Activated CD4-positive, CD25-positive, alpha-beta regulatory T cell treated with anti-CD3 and anti-CD28 coated beads, Interleukin-2, amount 50 U/mL, for 72 hours (primary cell): ENCODE measurements at places on chromosomes 7 and 10.

DNA sequence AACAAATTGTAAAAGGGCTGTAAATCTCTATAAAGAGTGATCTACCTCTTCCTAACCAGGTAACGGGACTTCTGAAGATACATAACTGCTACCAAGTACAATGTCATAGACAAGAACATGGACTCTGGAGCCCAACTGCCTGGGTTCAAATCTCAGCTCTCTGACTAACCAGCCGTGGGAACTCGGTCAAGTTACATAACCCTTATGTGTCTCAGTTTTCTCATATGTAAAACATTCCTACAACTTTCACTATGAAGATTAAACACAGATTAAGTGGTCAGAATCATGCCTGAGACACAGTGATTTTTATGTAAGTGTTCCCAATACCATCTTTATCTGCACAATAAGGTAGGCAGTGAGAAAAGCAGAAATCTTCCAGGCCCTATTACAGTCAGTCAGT is 52.6 kb downstream of the ITGB1 start:
- DNase-seq, result no peak

DNA sequence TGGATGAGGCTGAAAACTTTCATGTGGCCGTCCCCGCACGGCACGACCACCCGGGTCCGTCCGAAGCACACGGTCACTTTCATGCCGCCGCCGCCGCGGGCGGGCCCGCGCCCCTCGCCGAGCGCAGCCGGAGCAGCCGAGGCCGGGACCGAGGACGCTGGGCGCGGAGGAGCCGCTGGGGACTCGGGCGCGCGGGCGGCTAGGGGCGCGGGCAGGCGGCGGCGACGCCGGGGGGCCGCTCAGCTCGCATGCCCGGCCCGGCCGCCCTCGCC is 247 bp downstream of the PARD3 start:
- DNase-seq, result no peak

DNA sequence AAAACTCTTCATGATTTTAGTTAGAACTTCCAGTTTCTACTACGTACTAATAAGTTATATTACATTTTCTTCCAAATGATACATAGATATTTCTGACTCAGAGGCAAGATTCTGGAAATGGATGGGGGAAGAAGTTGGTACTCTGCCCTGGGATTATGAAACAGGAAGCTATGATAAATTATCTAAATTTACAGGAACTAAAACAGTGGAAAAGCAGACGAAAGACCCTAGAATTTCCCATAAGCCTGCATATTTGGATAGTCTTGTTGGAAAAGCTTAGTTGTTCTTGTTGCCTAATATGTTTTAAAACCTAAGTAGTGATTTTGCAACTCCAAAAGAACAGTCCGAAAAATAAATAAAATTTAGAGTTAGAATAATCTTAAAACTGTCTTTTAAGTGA is 21.8 kb downstream of the CFAP69 start:
- no peak for DNase-seq

- no peak for DNase-seq
Observed at GRCh38 chr10:48700493-48700892, 15.8 kb downstream of the WDFY4 start.

DNA sequence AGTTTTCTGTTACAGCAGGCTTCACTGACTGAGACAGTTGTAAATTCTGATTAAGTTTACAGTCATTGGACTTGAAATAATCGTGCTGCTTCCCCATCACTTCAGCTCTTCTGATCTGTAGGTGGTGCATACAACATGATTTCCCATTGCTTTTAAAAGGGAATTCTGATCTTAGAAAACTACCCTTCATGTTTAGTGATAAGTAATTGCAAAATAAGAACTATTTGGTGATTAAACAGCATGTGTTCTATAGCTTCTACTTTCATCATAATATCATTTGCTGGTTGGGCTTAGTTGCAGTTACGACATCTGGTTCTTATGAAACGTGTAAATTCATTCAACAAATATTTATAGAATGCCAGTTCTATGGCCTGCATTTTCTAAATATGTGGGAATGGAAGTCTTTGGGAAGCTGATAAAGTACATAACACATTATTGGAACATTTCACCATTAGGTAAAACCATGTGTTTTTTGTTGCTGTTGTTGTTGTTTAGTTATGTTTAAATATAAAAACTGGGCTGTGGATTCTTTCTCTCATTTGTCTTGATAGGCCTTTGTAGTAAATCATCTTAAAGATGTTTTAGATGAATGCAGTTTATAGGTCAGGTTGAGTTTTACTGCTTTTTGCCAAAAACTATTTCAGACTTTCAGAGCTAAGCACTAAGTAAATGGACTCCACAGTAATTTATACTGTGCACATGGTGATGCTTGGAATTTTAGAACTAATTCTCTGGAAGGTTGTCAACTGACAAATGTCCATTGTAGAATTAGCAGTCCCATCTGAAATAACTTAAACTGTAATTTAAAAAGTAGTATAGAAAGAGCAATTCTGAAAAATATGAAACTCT is 13.1 kb downstream of the GNAI1 start:
- DNase-seq, result no peak

GRCh38 chr7:15527648-15528047 is 34.2 kb downstream of the AGMO start:
- DNase-seq, result no peak

- DNase-seq, result peak; percentile 19
Observed at GRCh38 chr7:45145881-45146280, 11.7 kb upstream of the RAMP3 start.

DNA sequence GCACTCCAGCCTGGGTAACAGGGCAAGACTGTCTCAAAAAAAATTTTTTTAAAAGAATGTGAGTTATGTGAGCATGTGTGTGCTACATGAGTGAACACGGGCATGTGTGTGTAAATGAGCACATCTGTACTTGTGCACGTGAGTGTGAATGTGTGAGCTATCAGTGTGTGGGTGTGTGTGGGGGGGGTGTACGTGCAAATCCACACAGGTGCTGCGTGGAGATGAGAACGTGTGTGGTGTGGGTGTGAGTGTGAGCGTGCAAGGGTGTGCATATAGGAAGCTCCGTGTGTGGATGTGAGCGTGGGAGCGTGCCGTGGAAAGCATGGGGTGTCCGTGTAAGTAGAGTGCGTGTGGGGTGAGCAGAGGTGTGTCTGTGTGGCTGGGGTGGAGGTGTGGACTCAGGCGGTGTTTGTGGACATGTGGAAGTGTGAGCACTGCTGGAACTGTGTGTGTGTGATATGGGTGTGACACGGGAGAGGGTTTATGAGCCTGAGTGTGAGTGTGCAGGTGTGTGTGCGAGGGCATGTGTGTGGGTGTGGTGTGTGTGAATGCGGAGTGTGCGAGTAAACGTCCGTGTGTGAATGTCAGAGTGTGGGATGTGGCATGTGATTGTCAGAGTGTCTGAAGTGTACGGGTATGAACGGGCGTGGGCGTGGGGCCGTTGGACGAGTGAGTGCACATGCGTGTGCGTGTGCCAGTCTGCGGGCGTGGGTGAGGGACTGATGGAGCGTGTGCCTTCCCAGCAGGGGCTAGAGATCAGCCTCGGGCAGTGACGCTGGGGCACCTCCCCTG is 45.9 kb upstream of the TNRC18 start:
- no peak for DNase-seq

DNA sequence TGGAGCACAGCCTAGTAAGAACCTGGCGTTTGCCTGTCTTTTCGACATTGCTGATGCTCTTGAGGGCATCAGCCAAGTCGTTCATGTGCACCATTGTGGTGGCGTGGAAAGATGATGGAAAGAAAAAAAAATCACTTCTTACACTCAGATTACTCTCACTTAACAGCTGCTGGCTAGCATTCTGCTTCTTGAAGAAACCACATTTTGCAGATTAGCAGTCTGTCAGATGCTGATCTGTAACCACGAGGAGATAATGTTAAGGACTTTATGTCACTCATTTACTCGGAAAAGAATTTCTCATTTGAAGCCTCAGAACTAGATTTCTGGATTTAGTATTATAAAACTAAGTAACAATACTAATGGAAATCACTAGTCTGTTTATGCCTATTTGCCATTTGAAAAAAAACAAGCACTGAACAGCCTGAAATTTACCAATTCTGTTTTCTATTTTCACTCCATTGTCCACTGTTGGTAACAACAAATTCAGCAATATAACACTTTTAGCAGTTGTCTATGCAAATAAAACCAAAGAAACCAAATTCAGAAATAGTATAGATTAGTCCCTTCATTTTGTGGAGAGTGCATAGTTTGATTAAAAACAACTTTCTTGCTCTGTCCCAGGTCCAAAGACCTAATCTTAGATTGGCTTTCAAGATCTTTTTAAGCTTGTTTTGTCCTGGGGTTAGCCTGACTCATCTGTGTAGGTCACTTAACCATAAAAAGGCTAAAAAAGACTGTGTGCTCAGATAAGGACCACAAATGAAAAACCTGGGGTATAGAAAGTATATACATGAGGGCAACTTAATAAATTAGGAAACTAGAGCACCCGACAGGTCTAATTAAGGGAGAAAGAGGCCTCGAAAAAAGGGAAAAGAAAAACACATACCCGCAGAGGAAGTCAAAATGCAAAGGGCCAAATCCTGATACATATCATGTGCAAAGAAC is 67.5 kb downstream of the NT5C2 start:
- no peak for DNase-seq

DNA sequence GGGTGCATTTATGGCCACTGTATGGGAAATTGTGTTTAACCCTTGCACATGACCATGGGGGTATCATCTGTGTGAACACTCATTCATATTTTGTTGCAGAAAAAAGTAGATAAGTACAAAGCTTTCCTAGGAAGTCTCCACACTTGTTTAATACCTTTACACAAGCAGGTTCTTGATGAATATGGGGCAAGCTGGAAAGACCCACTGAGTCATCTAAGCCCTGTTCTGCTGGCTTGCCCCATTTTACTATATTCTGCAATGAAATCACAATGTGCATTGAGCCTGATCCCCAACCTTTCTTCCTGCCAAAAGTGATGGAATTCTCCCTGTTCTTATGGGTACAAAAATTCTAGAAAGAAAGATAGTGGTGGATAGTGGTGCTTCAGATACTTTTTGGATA is 99.8 kb downstream of the CCDC71L start:
- no peak for DNase-seq

DNA sequence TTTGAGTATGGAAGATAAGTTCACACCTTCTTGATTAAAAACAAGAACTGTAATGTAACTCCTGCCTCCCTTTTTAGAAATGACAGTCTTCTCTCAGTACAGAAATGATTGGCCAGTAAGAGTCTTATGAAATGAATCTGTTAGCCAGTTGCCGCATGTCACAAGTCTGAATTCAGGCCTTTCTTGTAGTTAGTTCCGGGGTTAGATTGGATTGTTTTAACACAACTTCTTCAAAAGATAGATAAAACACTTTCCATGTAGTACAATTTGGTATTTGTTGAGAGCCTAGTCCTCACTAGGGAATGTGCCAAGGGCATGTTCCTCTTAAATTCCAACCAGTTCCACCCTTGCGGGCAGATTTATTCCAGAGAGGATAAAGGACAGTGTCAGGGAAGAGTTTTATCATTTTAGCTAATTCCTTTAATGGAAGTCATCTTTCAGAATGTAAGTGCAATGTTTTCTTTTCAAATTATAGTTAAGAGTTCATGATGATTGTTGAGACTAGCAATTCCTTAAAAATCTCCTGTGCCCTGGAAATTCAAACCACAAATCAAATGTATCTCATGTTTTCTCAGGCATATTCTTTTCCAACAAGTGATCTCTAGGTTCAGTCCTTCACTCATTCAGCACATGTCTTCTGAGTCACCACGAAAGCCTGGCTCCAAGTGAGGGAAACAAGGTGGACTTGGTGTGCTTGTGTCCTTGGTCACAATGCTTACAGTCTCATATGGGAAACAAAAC is 4.1 kb downstream of the FHIP2A start:
- no peak for DNase-seq

DNA sequence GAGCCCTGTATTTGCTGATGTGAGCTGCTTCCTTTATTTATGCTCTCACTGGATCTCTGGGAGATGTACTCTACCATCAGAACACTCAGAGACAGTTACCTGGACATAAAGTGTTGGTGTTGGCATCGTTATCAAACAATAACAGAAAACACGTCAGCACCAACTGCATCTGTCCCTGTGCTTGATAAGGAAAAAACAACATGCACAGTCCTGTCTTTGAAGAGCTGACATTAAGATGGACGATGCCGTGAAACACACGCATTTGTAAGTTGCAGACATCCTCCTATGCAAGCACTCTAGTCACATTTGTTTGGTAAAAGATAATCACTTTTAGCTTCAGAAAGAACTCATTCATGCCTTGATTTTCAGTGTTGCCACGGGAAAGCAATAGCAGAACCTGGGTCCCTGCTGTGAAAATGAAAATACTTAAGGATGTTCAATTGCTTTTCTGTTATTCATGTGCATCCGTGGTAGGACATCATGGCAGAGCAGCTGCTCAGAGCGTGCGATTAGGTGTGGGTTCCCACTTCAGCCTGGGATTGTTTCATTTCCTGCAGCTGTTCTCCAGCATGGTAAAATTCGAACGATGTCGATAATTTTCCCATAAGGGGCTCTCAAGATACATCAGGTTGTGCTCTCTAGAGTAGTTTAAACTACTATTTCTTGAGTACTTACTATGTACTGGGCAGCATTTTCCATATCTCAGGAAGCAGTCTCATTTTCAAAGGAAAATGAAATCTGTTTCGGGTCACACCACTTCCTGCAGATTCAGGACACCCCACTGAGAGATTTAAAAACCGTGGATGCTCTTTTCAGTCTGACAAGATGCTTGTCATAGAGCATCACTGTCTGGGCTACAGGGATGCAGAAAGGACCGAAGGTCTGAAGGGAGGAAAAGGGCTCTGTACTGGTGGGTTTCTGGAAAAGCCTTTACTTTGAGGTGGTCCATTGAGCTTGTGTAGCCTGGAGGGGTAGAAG is 248.7 kb downstream of the CAMK1D start:
- DNase-seq, result no peak

GRCh38 chr7:44191171-44191570 is 1.9 kb upstream of the GCK start:
- DNase-seq, result no peak

DNA sequence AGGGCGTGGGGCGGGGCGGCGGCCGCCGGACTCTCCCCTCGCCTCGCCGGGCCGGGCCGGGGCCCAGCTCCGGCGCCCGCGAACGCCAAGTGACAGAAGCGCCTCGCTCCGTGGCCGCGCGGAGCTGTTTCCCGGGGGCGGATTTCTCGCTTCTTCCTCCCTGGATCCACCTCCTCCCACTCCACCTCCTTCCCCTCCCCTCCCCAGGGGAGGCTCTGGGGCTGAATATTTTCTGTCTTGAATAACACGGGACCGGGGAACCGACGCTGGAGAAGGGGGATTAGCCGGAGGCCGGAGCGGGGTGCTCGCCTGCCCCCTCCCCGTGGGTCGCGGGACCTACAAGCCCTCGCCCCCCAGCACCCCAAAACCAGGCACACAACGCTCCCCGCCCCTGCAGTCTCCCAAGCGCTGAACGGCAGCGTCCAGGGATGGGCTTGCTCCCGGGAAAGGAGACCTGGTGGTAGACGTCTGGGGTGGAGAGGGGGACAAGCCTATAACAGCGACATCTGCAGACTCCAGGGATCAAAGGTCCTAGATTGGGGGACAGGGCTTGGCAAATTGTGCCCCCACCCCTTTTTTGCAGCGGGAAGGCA is at the start of gene ARHGAP21:
Gene ARHGAP21 (minus strand): TSS at position 100 of the 593 bp plus-strand sequence. CDS start 1,988 bp downstream, outside the sequence.
- DNase-seq, result peak; percentile 56
